ENCODE measurements at places on chromosomes 13 and 19.

GRCh38 chr13:97058926-97059325 is 64.7 kb upstream of the OXGR1 start:
- DNase-seq, result no peak

GRCh38 chr13:110217811-110218210 is 89.1 kb downstream of the COL4A1 start:
- DNase-seq, result no peak

DNA sequence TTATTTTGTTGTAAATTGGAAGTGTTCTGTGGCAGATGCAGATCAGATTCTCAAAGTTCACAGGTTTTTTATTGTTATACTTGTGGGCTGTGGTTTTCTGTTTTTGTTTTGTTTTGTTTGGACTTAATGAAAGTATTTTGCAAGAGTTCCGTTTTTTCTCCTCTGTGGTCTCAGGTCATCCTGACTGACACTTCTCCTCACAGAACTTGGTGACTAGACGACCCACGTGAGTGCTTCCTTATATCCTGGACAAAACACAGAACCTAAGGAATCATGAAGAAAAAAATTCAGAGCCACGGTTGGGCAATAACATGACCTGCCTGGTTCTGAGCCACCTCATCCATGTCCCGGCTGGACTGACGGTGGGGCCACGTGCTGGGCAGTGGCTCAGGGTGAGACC is 2.5 kb upstream of the RFPL4AL1 start:
- no peak for DNase-seq

GRCh38 chr19:43984687-43985000 is 656 bp downstream of the ZNF155 start:
- DNase-seq, result no peak

DNA sequence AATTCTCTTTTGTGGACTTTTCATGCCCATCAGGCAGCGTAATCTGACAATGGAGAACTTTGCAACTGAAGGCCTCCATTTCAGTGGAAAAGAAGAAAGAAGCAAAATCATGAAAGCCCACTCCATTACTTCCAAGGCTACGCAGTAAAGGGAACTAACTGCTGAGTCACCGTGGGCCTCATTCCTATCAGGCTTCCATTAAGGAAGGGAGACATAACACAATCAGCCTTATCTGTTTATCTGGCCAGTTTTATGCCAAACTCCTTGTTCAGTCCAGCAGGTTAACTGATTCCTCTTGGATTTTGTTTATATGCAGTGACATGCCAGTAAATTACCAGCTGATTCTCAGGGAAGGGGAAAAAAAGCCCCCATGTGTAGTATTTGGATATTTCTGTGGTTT is 56.8 kb upstream of the KATNAL1 start:
- no peak for DNase-seq

DNA sequence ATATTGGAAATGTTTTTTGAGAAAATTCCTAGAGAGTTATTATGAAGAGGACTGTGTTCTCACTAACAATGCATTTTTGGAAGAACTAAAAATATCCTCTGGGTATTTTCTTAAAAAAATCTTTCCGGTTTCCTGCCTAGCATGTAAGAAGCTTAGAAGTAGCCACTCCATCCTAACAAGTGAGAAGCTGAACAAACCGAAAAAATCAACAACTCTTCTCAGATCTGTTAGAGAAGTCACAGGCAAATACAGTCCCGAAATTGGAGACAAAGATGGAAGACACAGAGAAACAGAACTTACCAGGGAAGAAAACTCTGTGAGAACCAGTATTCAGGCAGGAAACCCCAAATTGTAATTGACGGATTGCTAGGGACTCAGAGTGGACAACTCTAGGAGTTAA is 173.0 kb downstream of the KLF12 start:
- no peak for DNase-seq

GRCh38 chr19:41324921-41325639 is 15.1 kb downstream of the CCDC97 start:
- DNase-seq, result no peak

GRCh38 chr19:24101459-24102115 is 14.6 kb downstream of the ZNF254 start:
- no peak for DNase-seq

DNA sequence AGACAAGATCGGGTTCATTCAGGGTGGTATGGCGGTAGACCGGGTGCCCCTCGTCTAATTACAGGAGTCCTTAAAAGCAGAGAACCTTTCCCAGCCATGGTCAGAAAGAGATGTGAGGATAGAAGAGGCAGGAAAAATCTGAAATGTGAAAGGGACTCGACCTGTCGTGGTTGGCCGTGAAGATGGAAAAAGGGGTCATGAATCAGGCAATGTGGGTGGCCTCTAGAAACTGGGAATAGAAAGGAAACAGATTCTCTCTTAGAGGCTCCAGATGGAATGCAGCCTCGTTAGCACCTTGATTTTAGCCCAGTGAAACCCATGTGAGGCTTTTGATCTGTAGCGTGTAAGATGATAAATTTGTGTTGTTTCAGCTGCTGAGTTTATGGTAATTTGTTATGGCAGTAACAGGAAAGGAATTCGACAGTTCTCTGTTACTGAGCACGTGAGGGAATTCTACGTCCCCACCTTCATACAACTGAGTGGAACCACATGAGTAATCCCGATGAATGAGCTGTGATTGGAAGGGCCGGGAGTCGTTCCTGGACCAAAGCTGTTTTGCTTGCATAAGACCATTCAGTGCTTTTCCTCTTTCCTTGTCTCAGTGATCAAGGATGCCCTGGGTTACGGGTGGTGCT is 11.0 kb upstream of the CA11 start:
- DNase-seq, result no peak

DNA sequence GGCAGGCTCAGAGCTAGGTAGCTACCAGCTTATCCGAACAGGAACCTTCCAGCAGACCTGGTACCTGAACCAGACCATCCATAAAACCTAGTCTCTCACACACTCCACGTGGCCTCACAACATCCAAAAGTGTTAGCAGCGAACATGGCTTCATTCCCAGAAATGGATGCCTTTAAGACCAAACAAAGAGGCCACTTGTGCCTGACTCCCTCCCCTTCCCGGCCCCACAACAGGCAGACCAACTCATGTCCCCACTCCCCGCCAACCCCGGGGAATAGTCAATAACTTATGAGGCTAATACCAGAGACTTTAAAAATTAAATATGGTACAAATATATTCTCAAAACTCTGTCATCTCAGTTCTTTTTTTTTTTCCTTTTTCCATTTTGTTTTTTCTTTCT is 46.2 kb downstream of the ZNF557 start:
- no peak for DNase-seq

- DNase-seq, result no peak
Measured at GRCh38 chr13:87295636-87296035, 375.5 kb upstream of the SLITRK5 start.

DNA sequence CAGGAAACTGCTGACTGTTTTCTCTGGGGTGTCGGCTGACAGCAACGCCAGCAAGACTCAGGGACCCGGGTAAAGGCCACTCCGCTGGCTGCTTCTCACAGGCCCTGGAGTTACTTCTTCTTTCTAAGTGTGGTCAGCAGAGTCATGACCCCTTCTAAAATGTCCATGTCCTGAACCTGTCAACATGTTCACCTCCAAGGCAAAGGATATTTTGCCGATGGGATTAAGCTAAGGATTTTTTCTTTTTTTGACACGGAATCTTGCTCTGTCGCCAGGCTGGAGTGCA is 7.9 kb downstream of the PEX11G start:
- DNase-seq, result no peak

DNA sequence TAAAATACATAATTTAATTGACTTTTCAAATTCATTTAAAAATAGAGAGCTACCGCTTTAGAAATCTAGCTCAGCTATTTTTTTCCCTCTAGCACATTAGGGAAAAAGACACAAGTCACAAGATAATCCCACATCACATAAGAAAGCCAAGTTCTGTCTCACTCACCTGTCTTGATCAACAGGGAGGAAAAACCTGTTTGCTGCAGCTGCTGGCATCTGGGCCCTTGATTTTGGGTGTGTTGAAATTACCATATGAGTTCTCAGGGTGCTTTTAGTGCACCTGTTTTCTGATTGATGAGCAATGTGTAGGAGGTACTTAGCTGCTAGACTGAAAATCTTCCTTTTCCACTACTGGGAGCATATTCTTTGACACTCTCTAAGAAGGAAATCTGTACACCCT is 53.8 kb downstream of the ZDHHC20 start:
- DNase-seq, result no peak

DNA sequence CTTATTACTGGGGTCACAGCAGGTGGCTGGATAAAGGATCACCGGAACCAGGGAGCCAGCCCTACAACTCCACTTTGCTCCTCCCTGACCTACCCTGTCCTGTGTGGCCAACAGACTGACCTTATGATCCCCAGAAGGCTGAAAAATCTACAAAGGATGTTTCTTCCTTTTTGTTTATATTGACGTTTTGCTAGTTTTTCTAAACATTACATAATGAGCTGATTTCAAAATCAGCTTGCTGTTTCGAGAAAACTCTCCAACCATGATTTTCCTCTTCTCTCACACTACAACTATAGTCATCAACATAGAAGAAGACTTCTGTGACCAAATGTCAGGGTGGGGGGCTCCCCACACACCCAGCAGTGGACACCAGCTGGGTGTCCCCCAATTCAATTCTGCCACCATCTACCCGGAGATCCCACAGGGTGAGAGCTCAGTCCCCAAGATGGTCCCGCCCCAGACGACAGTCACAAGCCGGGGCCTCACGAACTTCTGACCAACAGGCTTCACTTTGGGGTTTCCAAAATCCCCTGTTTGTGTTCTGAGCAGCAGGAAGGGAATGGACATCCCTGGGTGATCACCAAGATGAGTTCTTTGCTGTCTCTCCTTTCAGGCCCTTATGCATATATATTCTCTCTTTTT is 35.0 kb downstream of the ZNF536 start:
- DNase-seq, result no peak

GRCh38 chr13:26821672-26822071 is 61.1 kb upstream of the GPR12 start:
- DNase-seq, result no peak

DNA sequence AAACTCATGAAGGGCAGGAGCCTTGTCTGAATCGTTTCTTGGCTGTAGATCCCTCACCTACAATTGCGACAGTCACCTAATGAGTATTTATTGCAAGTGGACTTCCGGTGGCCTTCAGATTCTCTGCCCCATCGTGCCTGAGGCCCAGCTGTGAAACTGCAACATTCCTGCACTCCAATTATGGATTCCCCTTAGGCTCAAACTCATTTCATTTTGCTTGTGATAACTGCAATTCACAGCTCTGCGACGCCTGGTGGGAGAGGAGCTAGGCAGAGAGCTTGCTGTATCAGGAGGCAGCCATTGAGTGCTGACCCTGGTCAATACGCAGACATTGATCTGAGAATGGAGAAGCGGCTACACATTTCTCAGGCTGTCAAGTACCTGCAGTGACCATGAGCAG is 59.0 kb downstream of the CCDC70 start:
- no peak for DNase-seq

- DNase-seq, result no peak
Measured at GRCh38 chr13:98794498-98794897, 42.0 kb upstream of the SLC15A1 start.

GRCh38 chr13:59261928-59262488 is 901.7 kb downstream of the DIAPH3 start:
- DNase-seq, result no peak

DNA sequence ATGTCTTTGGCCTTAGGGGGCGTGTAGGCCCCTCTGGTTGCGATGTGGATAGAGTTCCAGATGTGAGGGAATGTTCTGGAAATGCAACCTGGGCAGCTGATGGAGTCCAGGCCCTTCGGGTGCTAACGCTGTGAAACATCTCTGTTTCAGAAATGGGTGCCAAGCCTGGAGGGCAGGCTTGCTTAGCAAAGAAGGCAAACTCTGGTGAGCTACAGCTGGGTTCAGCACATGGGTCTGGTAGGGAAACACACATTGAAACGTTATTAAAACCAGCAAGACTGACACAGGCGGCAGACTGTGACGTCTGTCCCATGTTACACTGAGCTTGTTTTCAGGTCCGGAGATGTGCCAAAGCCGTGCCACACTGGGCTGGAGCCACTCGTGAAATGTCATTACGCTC is 8.6 kb upstream of the CDC16 start:
- no peak for DNase-seq

DNA sequence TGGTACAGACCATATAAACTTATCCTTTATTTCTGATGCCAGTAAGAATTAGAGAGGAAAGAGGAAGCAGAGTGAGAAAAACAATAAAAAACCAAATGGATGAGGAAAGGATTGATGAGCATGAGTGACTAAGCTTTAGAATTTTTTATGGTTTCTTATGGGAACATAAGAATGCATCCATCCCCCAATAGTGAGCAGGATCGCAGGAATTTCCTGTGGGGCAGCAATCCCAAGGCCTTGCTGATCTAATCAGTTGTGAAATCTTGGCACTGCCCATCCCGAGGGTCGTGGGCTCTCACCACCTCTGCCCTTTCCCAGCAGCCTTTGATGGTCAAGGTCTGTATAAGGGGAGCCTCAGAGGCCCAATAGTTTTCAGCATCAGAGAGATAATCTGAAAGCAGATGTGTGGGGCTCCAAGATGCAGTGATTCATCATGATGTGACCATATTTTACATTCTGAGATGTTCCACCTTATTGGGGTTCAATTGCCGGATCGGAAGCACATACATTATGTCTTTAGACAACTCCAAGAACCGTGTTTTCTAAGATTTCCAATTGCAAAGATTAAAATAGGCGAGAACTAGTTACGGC is 222.1 kb downstream of the DNAJC15 start:
- DNase-seq, result no peak

DNA sequence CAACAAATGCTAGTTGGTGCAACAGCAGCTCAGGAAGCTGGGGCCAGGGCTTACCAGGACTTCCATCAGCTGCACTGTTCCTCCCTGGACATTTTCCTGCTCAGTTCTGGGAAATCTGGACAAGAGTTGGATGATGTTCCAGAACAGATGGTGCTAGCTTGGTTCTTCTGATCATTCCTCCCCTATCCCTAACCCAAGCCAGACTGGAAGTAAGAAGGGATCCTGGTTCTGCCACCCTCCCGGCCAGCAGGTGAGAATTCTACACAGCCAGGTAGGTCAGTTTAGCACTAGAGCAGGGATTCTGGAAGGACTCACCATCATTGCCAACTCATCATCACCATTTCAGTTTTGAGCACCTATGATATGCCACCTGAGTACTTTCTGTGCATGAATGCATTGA is 30.2 kb downstream of the CACNA1A start:
- no peak for DNase-seq

GRCh38 chr13:113630296-113630695 is 27.7 kb downstream of the ATP4B start:
- DNase-seq, result no peak

GRCh38 chr19:12872941-12873890 is 8.0 kb downstream of the DNASE2 start:
- no peak for DNase-seq

DNA sequence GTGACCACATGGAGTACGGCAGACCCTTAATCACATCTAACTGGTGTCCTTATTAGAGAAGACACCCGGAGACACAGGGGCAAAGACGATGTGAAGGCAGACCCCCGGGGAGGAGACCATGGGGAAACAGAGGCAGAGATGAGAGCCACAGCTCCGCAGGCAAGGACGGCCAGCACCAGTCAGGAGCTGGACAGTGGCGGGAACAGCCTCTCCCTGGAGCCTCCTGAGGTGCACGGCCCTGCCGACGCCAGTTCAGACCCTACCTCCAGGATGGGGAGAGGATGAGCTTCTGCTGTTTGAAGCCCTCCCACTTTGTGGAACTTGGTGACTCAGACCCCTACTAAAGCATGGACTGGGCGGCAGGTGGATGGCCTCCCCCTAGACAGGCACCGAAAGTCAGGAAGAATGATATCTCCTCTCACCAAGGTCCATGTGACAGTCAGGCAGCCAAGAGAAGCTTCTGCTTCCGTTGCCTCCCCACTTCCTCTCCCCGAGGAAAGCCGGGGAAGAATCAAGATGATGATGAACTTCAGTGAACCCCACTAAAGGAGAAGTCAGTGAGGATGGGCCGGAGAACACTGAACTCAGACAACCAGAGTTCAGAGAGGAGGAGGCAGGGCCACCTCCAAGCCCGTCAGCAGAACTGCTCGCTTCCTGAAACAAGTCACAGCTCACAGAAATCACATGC is 25.4 kb downstream of the RAB20 start:
- DNase-seq, result no peak

All from Panc1 (cell line).